ENCODE measurements at places on chromosomes 4 and X.

DNA sequence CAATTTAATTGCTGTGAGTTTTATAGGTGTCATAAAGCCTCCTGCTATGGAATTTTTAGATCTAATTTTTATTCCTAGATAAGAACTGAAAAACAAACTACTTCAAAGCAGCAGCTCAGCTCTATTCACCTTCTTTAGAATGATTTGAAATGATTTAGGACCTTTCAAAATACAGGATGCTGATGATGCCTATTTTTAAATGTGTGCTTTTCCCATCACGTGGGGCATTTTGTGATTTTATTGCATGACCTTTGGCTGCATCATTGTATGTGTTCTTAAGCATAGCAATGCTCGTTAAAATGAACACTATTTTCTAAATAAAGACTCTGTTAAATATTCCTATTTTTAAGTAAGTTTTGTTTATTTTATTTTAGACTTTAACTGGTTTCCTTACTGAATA lies 537.3 kb downstream of the STPG2 start:
- no peak for DNase-seq

GRCh38 chr4:76197971-76198410 lies 15.6 kb downstream of the SCARB2 start:
- DNase-seq, result peak; percentile 82

- DNase-seq, result no peak
These were observed 227.1 kb downstream of the ADGRL3 start for GRCh38 chr4:61427099-61427817.

DNA sequence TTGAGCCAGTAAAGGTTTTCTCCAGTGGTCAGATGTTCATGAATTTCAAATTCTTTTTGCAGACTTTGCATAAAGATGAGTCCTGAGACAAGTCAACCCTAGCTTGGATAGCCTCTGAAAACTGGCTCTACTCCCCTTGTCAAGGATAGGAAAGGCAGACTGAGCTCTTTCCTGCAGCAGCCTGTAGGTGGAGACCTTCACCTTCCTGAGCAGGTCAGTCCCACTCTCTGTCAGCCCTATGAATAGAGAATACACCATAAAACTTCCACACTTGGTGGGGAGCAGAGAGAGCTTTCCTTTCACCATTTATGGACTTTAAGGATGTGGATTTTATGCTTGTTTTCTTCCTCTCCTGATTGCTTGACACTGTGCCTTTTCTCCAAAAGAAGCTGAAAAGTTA lies 41.9 kb downstream of the PCDH19 start:
- DNase-seq, result peak; percentile 12

GRCh38 chr4:80594701-80595100 lies 259.2 kb downstream of the CFAP299 start:
- no peak for DNase-seq

DNA sequence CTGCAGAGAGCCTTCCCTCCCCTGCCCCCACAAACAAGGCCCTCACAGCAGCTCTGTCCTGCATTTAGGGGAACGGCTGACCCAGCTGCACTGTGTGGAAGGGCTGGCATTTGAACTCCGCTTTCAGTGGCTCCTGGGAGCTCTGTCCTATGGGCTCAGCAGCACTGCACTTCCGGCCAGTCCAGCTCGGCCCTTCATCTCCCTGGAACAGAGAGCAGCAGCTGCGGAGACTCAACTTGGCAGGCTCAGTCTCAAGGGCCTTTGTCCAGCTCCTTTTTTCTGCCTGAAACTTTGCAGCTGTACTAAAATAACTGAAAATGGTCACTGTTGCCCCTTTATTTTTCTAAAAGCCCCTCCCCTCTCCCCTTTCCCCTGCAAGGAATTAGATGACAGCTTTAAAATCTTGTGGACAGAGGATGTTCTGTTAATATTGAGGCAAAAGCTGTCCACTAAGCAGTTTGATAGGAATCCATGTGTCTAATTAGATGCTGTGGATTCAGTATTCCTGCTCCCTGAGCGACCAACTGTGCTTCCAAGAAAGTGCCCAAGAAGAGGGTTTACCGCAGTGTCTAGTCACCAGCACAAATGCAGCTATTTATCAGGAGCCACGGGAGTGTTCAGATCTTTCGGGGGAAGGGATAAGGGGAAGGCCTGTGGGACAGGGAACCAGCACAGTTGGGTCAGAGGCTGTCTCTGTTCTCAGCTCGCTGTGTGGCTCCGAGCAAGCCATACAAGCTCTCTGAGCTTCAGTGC lies 133.1 kb downstream of the AFAP1 start:
- no peak for DNase-seq

DNA sequence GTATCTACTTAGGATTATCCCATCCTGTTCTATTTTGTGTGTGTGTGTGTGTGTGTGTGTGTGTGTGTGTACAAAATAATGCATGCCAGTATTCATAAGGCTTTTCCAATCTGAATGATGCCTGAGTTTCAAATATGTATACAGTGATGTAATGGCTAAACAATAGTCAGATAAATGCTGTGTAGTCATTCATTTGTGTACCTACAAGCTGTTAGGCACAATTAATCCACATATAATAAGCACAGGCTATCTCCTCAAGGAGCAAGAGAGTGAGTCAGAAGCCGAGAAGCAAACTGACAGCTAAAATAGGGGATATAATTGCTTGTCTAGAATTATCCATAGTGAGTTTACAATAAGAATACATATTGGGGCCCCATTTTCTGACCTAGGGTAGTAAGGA lies 15.7 kb downstream of the DMD start:
- no peak for DNase-seq

- DNase-seq, result no peak
These were observed 38.4 kb upstream of the CLNK start for GRCh38 chr4:10722957-10723356.

- no peak for DNase-seq
These were observed 55.8 kb upstream of the WDR1 start for GRCh38 chr4:10172278-10172921.

DNA sequence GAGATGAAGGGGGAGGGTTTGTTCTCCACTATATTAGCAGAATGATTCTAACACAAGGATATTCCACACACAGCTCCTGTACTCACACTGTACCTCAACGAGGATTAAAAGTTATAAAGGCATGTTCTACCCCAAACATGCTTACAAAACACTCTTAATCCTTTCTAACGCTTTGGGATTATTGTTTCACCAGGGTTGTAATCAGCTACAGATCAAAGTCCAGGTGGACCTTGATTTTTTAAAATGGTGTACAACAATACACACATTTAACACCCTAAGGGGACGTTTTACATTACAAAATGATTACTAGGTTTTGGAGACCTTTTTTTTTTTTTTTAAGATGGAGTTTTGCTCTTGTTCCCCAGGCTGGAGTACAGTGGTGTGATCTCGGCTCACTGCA lies 50.3 kb upstream of the MAP3K15 start:
- DNase-seq, result no peak

Measured in KBM-7 (cell line).